ENCODE measurements at places on chromosomes 5 and 9.

DNA sequence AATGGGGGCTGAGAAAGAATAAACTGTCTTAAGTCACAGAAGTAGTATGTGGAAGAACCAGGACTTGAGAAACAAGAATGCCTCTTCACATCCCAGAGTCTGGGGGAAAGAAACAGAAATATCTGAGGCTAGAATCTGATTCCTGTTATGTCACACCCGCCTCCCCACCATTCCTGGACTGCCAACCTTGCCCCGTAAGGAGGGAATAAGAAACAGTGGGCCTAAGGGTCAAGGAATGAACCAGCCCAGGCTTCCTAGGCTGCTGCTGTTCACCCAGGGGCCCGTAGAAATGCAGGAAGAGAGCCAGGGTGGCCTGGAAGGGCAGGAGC is 4.3 kb downstream of the PCDH1 start:
- DNase-seq, result no peak

- DNase-seq, result no peak
These were observed 74.0 kb downstream of the PCSK5 start for GRCh38 chr9:75964427-75964826.

GRCh38 chr9:20264896-20265295 is 357.4 kb downstream of the MLLT3 start:
- no peak for DNase-seq

GRCh38 chr5:171702135-171702770 is 83.4 kb upstream of the SMIM23 start:
- no peak for DNase-seq

DNA sequence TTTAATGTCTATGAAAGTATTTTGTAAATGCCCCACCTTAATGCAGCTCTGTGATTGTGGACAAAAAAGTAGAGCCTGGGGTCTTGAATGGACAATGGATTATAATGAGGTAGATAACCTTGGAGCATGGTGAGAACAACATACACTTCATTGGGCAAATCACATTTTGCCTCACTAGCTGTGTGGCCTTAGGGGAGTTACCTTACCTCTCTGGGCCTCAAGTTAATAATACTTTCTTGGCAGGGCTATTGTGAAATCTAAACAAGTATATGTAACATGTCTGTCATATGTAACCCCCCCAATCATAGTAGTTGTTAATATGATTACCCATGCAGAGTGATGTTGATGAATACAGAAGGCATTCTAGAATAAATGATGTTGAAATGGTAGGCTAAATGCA is 213.6 kb upstream of the ANKRD55 start:
- no peak for DNase-seq

DNA sequence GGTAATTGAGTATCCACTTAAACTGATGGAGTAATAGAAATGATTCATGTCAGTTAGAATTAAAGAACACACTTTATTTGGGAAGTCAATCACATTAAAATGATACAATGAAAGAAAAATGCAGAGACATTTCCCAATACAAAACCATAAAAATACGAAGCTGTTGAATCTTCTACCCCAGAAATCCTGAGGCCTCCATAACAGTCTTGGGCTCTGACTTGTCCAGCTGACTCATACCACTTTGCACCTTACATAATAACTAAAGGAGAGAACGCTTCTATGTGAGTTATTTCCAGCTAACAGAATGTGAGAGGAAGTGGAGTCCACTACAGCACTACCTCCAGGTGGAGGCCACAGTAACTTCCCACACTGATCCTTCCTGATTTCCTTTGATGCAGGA is 305.0 kb downstream of the MRPS30 start:
- DNase-seq, result no peak

DNA sequence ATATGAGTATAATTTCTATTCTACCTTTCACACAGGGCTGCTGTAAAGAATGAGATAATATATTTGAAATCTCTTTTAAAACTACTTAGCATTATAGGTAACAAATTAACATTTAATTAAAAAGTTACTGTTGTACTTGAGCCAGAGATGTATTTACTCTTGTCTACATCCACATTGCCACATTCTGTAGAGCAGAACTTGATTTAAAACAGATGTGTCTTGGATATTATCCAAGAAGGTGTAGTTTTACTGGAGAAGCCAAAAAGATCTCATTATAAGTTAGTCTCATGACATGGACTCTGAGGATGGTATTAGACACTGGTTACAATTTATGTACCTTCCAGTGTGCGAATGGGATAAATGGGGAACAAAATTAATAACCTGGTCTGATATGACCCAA is 293.1 kb upstream of the CCNH start:
- DNase-seq, result no peak

DNA sequence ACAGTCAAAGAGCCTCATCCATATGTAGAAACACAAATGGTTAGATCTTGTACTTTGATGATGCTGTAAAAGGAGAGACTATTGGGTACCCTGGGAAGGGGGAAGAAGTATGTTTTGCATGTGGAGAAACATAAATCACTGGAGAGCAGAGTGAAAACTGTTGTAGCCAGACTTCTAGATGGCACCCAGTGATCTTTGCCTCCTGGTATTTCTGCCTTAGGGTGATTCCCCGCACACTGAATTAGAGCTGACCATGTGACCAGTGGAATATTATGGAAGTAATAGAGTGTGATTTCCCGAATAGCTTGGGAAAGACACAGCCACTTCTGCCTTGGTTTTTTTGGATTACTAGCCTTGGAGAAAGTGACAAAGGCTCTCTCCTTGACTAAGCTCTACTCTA is 174.3 kb downstream of the LPAR1 start:
- no peak for DNase-seq

DNA sequence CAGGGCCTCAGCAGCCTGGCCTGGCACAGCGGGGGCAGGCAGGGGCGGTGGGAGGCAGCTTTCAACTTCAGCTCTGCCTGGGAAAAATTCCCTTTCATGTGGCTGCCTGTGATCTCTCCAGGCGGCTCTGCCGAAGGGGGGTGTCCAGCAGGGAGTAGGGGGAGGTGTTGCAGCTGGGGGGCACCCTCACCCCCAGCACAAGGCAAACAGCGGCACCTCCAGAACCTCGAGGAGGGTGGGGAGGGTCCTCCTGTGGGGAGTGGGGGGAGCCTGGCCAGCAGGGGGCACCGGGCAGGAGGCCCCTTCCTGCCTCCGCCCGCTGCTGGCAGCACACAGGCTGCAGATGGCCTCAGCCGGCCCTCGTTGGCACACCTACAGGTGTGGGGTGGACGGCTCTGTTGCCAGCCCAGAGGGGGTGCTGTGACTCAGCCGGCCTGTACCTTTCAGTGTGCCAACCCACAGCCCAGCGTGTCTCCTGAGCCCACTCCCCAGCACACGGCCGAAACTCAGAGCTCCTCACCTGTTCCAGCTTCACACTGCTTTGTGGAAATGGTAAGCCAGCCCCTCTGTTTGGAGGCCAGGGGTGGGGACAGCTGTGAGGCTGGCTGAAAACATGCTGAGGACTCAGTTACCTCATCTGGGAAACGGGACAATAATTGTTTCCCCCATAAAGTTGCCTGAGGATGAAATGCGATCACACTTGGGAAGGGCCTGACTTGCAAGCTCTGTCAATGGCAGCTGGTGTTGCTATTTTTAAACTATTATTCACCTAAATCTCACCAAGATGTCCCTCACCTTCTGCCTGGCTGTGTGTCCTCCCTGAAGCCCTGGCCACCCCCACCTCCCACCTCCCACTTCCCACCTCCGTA is 37.0 kb downstream of the CXXC5 start:
- DNase-seq, result no peak

- DNase-seq, result no peak
These were observed 53.7 kb upstream of the DMRT3 start for GRCh38 chr9:922731-923130.

GRCh38 chr9:107969141-107969540 is 479.6 kb upstream of the KLF4 start:
- no peak for DNase-seq

DNA sequence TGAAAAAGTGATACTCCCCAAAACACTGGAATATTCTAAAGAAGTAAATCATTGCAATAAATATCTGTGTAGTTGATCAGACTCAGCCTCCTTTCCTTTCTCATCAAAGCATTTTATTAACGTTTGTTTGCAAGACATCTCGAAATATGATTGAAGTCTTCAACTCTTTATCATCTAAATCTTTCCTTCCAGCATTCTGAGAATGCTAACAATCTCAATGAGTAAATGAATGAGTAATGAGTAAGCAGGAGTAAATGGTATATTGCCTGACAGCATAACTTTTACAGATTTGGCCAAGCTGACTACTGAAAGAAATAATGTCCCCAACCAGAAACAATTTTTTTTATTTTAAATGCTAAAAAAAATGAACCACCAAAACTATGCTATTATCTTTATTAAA is 157.1 kb downstream of the SLCO4C1 start:
- DNase-seq, result no peak

GRCh38 chr9:87070336-87070735 is 123.0 kb upstream of the GAS1 start:
- no peak for DNase-seq

- DNase-seq, result no peak
These were observed 285.6 kb downstream of the NTRK2 start for GRCh38 chr9:84955155-84955554.

Data from activated naive CD4-positive, alpha-beta T cell treated with Interleukin-2 at 50 U/mL for 16 hours (primary cell).